Forelimb muscle (tissue), 1 donor: ENCODE measurements at places on chromosomes 7 and 10. TPM values are rescaled to one million over a fixed set of nuclear protein-coding genes. Genes with fewer than 3 reads are reported as not detected.

The PTN gene
- 44.9 TPM for polyA plus RNA-seq

The REEP3 gene
- 13.5 TPM for polyA plus RNA-seq

The SPDYE9 gene
- 0.20 TPM for polyA plus RNA-seq

The ST8SIA6 gene
- polyA plus RNA-seq, result 1.3 TPM

The GPR26 gene
- polyA plus RNA-seq, result not detected

The PRPF18 gene
- 25.5 TPM for polyA plus RNA-seq

The PDE1C gene
- 3.0 TPM for polyA plus RNA-seq

The NRG3 gene
- polyA plus RNA-seq, result 0.06 TPM

The UBE2D1 gene
- polyA plus RNA-seq, result 14.0 TPM

The NOBOX gene
- polyA plus RNA-seq, result not detected

The CPA2 gene
- polyA plus RNA-seq, result 0.49 TPM

The GHITM gene
- polyA plus RNA-seq, result 114 TPM

The ZNF425 gene
- polyA plus RNA-seq, result 3.0 TPM

The TMEM196 gene
- not detected for polyA plus RNA-seq

The HDAC9 gene
- 18.6 TPM for polyA plus RNA-seq

The HYAL4 gene
- polyA plus RNA-seq, result 0.05 TPM

The ANXA8L1 gene
- not detected for polyA plus RNA-seq

The BICC1 gene
- polyA plus RNA-seq, result 14.5 TPM

The SHTN1 gene
- polyA plus RNA-seq, result 4.9 TPM

The GOLGA7B gene
- polyA plus RNA-seq, result 0.06 TPM

The FRAT2 gene
- 3.6 TPM for polyA plus RNA-seq

The IL2RA gene
- polyA plus RNA-seq, result not detected

The SFTPA1 gene
- polyA plus RNA-seq, result not detected

The CUL2 gene
- 42.5 TPM for polyA plus RNA-seq

The ASNS gene
- polyA plus RNA-seq, result 12.3 TPM

The TSPAN14 gene
- polyA plus RNA-seq, result 37.6 TPM

The DPP6 gene
- polyA plus RNA-seq, result 3.2 TPM

The AGR3 gene
- not detected for polyA plus RNA-seq

The CPVL gene
- 33.8 TPM for polyA plus RNA-seq

The USP54 gene
- 17.6 TPM for polyA plus RNA-seq

The PBLD gene
- 8.6 TPM for polyA plus RNA-seq

The VSTM4 gene
- 40.9 TPM for polyA plus RNA-seq

The CPEB3 gene
- 3.7 TPM for polyA plus RNA-seq

The CYP51A1 gene
- 32.2 TPM for polyA plus RNA-seq

The MSMB gene
- polyA plus RNA-seq, result not detected

The MMD2 gene
- not detected for polyA plus RNA-seq
